ENCODE measurements at places on chromosomes 2 and 18. TPM values are rescaled to one million over a fixed set of nuclear protein-coding genes. Genes with fewer than 3 reads are reported as not detected.

GRCh38 chr2:105373895-105374401 is 24.9 kb downstream of the FHL2 start:
- no peak for DNase-seq

DNA sequence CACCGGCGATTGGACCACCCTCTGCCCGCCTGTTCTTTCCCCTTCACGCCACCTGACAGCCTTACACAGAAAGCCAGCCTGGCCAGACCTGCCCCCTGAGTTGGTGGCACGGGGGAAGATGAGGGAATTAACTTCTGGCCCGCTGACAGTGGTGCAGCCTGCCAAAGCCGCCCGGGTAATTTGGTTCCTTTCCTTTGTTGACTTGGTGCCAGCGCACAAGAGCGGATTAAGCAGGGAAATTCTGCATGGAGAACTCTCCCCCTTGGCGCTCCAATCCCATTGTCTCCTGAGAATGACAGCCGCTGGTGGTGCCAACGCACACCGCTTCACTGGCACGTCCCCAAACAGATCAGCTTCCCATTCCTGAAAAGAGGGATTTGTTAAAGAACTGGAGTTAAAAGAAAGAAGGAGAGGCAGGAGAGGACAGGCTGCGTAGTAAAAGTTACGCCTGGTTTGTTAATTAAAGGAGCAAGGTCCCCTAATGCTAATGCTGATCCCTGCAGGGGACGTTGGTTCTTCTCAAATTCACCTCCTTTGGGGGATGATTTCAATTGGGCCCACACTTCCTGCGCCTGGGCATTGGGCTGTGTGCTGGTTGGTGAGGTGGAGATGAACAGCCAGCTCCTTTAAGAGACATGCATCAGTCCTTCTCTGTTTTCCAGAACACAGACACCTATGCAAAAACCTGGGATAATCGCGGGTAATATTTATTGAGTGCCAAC is 286.8 kb downstream of the MYCN start:
- no peak for DNase-seq

DNA sequence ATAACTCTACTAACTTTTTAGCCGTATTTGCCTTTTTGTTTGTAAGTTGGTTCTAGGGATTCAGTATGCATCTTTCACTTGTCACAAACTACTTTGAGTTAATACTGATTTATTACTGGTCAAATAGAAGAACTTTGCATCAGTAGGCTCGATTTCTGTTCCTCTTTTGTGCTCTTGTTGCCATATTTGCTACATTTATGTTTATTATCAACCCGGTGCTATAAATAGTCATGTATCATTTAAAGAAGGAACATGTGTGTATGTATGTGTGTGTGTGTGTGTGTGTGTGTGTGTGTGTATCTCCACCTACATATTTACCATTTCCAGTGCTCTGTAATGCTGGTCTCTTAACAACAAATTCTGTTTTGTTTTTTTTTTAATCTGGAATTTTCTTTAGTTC is 79.6 kb upstream of the B3GNT7 start:
- no peak for DNase-seq

DNA sequence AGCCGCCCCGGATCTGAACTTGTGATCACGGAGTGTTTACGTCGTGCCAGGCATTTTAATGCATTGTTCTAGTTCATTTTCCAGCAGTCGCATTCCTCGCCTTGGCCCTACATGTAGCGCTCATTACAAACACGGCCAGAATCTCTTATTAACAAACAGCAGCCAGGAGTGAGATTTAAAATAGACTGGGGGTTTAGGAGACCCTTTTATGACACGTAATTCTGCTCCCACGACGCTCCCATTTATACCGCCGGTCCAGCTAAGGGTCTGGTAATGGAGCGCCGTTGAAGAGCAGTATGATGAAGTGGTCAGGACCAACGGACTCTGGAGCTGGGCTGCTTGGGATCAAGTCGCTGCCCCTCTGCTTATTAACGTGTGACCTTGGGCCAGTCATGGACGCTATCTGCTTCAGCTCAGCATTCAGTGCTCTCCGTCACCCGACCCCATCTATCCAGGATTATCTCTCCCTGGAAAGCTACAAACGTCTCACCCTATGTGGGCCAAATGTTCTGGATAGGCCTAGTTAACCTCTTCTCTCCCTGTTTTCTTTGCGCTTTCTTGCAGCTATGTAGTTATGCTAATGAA is 745 bp downstream of the MSH2 start:
- no peak for DNase-seq

DNA sequence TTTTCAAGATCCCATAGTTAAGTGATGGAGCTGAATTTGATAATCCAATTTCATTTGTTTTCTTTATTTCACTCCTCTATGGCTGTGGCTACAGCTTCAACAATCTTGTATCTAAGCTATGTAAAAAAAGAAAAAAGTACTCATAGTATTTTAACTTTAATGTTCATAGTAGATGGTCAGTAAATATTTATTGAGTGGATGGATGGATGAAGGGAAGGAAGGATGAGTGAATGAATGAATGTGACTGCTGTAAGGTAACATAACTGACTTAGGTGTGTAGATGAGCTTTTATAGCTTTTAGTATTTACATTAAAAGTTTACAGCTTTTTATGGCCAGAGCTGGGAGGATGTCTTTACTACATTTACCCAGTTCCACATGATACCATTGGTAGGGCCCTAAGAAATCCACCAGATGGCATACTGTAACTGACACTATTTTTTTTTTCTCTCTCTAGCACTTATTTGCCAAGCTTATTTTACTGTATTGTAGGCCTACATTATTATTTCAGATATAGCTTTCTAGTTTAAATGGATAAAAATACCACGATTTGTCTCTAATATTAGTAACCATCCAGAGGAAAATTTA is 13.4 kb upstream of the HRH4 start:
- DNase-seq, result no peak

GRCh38 chr2:23692263-23692662 is 234.7 kb downstream of the ATAD2B start:
- no peak for DNase-seq

DNA sequence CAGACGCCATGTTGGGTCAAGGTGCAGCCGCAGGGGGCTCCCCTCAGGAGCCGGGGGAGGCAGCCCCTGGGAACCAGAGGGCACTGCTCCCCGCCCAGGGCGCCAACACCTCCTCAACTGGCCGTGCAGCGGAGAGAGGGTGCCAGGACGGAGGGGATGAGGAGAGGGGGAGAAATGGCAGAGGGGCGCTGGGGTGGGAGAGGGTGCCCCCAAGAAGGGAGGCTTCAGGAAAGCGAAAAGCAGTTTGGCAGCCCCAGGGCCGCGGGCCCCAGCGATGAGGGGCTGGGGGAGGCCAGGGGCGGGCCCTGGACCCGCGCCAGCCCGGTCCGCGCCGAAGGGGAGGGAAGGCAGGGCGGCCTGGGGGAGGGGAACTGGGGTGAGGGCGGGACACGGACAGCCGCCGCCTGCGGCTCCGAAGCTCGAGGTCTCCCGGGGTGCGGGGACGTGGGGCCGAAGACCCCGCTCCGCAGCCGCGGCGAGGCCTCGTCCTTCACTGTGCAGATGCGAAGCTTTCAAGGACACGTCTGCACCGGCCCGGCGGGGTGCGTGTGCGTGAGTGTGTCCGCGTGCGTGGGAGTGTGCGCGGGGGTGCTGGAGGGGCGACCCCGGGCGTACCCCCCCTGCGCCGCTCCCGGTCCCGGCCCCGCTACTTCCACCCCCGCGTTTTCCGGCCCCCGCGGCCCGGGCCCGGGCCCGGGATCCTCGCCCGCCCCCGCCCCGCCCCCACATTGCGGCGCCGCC is 1.4 kb downstream of the DNMT3A start:
- DNase-seq, result no peak

DNA sequence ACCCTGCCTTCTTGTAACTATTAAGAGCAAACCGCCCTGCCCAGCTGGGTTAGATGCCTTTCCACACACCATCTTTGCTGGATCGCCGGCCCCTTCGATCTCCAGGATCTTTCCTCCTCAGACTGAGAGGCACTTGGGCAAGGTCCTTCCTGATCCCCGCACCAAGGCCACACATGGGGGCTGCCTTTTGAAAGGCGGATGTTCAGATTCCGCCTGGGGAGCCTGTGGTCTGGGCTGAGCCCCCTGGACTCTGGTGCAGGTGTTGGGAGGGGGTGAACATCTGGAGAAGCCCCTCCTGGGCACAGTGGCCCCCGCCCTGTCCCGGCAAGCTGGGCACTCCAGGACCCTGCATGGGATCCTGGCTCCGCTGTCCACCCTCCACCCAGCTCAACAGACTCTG is 135.4 kb upstream of the HDAC4 start:
- DNase-seq, result no peak

DNA sequence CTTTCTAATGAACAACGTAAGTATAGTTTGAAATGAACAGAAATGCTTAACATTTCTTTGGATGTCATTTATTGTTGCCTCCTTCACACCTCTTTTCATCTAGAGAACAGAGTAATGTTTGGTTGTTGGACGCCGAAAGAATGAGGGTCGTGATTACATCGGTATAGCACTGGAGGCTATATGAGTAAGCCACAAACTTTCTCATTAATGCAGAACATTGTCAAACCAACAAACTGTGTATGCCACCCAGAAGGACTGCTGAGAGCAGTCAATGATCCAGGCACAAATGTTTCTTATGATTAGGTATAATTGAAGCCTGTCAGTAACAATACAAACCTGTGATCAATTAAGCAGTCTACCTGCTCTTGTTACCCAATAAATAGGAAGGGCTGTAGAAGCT is 1494.7 kb upstream of the NXPH2 start:
- DNase-seq, result no peak

DNA sequence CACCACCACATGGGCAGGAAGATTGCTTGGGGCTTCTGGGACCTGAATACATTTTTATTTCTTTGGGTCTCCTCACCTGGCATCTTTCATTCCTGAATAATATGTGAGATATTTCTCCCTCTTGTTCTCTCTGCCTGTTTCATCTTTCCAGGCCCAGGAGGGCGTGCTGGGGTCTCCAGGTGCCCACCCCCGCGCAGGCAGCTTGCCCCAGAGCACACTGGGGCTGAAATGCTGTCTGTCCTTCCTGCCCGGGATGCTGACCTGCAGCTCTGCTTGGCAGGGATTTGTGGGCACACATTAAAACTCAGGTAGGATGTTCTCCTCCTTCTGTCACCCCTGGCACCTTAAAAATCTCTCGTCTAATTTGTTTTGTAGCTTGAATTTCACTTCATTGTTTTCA is 39.7 kb upstream of the TEX51 start:
- no peak for DNase-seq

- no peak for DNase-seq
Observed at GRCh38 chr2:71548646-71549425, 95.5 kb downstream of the DYSF start.

- DNase-seq, result no peak
Observed at GRCh38 chr2:9946076-9946475, 5.4 kb upstream of the GRHL1 start.

DNA sequence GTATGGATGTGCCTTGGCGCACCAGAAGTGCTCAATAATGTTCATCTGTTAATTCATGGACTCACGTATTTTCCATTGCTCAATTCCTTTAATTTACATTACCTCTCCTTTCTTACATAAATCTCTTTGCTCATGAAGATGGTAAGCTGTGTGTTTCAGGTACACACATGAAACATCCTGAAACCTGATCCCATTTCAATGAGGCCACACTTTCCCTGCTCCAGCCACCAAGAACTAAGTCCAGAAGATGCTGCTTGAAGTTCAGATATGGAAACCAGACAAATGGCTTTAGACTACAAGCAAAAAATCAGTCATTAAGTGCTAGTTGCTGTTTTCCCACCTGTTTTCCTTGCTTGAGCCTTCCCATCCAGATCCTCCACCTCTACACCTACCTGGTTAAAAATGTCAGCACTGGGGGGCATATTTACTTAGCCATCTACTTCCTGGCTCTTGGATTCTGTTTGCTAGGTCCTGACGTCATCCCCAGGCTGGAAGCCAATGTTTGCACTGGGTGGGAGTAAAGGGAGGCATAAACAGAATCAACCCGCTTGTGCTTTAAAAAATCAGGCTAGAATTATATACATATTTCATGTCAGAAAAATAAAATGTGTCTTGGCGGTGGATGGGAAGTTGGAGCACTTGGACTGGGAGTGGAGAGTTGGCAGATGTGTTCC is 309.7 kb downstream of the OSR1 start:
- no peak for DNase-seq

GRCh38 chr2:108958002-108958401 is 31.0 kb downstream of the EDAR start:
- no peak for DNase-seq

GRCh38 chr2:171513719-171514160 is 8.5 kb upstream of the CYBRD1 start:
- no peak for DNase-seq

- DNase-seq, result no peak
Observed at GRCh38 chr2:143726151-143726845, 597.1 kb downstream of the ARHGAP15 start.

The IL1F10 gene
- not detected for polyA plus RNA-seq

The SERPINB3 gene
- not detected for polyA plus RNA-seq

The MYO7B gene
- polyA plus RNA-seq, result not detected

The GPR148 gene
- polyA plus RNA-seq, result not detected

The GPBAR1 gene
- 0.05 TPM for polyA plus RNA-seq

The QPCT gene
- polyA plus RNA-seq, result 11.2 TPM

The LYPD1 gene
- polyA plus RNA-seq, result 64.7 TPM

Data from AG04450 (cell line).